ENCODE measurements at places on chromosomes 6 and 20.

GRCh38 chr20:33163856-33164762 lies 3.9 kb upstream of the BPIFA2 start:
- H3K4me1 ChIP-seq: no peaks in the 10 kb centered on the region
- H3K27me3 ChIP-seq: peaks cover 1% of the 10 kb centered on the region
- no peak overlapping the region for H3K4me3 ChIP-seq

DNA sequence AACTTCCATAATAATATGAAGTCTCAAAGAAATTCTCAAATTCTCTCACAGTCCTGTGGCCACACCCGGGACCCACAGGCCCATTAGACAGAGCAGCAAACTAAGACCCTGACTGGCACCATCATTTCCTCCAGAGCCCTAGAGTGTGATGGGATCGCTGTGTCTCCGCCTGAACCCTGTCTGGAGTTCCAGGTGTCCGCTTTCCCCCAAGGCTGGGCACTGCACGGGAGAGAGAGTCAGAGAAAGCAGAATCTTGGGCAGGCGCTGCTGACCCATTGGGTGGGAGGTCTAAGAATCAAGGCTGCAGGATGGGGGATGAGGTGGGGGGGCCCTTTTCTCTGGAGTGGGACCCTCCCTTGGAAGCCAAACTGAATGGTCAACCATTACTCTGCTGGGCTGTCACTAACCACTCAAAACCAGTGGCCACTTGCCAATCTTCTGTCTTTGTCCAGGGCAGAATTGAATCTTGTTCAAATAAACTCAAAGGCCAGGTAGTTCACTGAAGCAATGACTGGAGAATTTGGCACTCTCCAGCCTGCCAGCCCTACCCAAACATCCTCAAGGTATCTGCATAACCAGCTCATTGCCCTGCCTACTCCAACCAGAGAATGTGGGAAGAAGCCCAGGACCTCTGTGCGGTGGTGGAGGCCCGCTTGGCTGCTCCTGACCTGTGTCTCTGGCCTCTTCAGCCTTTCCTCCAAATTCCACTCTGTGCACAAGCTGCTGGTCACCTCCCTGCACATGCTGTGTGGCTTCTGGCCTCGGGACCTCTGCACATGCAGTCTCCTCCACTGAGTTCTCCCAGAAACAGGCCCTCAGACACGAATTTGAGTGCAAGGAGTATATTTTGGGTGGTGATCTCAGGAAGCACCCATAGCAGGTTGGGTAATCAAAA lies 141.1 kb downstream of the CEBPB start:
- no peak overlapping the region for H3K4me3 ChIP-seq
- H3K27ac ChIP-seq: no peak overlapping the region
- no peak for DNase-seq
- peaks cover 12% of the 10 kb centered on the region for H3K27me3 ChIP-seq

DNA sequence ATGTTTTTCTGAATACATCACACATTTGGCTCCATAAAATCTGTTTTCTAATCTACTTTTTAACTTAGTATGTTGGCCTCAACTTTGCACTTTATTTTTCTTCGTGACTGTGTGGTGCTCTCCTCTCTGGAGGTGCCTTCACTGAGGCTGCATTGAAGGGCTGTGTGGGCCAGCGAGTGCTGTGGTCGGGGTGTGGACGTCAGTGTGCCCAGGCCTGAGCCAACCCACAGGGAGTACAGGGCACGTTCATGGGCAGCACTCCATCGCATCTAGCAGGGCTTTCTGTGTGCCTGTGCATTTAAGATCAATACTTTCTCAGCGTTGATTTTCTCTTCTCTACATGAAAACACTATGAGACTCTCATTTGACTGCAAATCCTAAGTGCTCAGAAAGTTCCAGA lies 37.8 kb downstream of the DACT2 start:
- H3K27ac ChIP-seq: no peak overlapping the region
- peaks cover 17% of the 10 kb centered on the region for H3K27me3 ChIP-seq
- H3K4me1 ChIP-seq: peaks cover 5% of the 10 kb centered on the region
- H3K4me3 ChIP-seq: no peak overlapping the region

DNA sequence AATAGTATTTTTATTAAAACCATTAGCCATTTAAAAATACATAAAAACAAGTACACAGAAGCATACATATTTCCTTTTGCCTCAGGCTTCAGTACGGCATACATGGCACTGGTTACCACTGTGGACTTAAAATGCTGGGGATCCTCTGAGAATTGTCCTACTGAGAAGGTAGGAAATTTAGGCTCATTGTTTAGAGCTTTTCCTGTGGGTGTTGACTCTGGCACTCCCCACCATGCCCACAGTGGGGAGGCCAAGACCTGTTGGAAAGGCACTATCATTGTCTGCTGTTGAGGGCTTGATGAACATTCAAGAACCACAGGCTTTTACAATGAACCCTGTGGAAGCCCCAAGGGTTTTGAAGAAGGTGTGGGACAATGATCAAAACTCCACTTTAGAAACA lies 473.4 kb downstream of the BTBD3 start:
- no peaks in the 10 kb centered on the region for H3K27me3 ChIP-seq
- H3K4me1 ChIP-seq: no peaks in the 10 kb centered on the region

GRCh38 chr20:6388671-6389197 lies 265.9 kb upstream of the FERMT1 start:
- no peaks in the 10 kb centered on the region for H3K36me3 ChIP-seq
- DNase-seq: no peak
- H3K27ac ChIP-seq: no peak overlapping the region

DNA sequence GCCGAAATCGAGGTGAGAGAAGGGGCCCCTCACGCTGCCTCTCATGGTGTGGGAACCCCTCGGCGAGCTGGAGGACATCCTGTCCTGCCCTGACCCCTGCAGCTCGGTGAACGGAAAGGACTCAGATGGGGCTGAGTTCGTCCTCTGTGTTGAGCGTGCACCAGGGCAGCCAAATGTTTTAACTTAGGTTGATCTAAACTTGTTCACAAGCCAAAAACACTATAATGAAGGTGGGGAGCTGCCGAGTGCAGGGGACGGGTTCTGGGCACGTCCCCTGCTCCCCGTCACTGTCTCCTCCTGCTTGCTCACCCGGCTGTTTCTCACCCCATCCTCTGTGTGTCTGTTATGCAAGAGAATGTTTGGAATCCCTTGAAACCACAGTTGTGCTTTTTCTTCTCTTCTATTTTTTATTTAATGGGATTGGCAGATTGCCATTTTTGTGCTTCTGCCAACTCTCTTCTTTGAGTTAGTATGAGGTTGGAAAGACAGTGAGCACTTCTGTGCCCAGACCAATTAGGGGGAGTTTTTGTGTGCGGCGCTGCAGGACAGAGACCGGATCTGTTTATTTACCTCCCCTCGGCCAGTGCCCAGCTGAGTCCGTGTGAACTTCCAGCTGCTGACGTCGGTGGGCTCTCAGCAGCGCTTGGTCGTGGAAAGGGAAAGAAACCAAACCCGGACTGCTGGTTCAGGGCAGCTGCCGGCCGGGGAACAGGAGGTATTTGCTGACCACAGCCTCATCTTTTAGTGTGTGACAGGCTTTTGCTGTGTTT lies 158.1 kb downstream of the DTNBP1 start:
- H3K36me3 ChIP-seq: peaks cover 38% of the 10 kb centered on the region
- H3K4me3 ChIP-seq: no peak overlapping the region
- DNase-seq: no peak
- no peak overlapping the region for H3K27ac ChIP-seq

DNA sequence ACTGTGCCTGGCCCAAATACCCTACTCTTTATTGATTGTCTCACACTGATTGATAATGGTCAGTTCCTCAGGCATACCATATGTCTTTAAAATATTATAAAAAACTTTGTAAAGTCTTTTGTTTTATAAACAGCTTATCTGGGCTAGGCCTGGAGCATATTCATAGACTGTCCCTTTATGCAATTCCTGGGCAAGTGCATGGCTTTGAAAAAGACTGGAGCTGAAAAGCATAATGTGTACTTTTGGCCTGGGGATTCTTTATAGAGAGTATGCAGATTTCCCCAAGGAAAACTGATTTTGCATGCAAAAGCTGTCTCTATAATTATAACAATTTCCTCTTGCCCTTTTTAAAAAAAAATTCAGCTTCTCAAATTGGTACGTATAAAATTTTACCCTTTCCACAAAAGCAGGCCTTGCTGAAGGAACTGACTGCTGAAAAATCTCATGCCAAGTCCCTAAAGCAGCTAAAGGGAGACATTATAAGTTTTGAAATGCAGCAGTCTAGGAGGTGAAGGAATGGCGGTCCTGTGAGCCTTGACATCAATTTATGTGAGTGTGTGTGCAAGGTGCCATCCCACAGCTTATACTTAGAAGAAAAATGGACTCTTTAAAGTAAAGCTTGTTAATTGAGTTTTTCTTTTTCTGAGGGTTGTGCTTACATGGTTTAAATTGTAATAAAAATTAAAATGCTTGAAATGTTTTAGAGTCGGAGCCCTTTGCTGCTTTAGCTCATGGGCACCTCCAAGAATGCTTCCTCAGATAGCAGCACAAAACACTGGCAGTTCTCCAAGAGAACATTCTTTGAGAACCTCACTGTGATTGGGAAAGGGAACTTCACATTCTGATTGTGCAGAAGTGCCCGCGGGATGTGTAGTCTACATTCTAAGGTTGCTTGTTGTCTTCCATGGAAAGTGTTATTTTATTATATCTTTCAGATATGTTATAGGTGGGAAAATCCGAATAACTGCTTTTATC lies 43.9 kb downstream of the PLCB4 start:
- no peak overlapping the region for H3K4me3 ChIP-seq
- no peaks in the 10 kb centered on the region for H3K27me3 ChIP-seq
- H3K4me1 ChIP-seq: no peaks in the 10 kb centered on the region

DNA sequence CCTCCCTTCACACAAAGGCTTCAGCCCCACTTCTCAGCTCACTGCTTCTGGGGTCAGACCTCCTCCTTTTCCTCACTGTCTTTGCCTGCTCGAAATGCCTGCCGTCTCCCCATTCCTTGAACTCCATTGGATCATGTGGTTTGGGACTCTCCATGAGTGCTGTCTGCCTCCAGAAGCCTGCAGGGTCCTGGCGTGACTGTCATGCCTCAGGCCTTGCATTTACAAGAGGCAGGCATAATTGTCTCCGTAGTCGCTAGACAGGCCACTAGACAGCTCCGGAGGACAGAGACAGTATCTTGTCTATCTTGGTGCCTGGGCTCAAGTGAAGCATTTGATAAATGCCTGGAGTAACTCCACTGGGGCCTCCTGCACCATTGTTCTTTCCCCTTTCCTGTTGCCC lies 15.3 kb downstream of the PNLDC1 start:
- no peak for DNase-seq
- no peaks in the 10 kb centered on the region for H3K36me3 ChIP-seq
- H3K27me3 ChIP-seq: no peaks in the 10 kb centered on the region

- H3K4me1 ChIP-seq: no peaks in the 10 kb centered on the region
- H3K27me3 ChIP-seq: no peaks in the 10 kb centered on the region
- DNase-seq: no peak
- no peak overlapping the region for H3K27ac ChIP-seq
These were observed 105.9 kb downstream of the LY86 start for GRCh38 chr6:6694368-6694780.

Data from activated CD8-positive, alpha-beta T cell treated with anti-CD3 and anti-CD28 coated beads for 36 hours (primary cell).